Fibroblast of upper back skin (primary cell): ENCODE measurements at places on chromosomes 12 and 14.

GRCh38 chr12:69684466-69684865, 14.6 kb downstream of the BEST3 start:
- DNase-seq = no peak

DNA sequence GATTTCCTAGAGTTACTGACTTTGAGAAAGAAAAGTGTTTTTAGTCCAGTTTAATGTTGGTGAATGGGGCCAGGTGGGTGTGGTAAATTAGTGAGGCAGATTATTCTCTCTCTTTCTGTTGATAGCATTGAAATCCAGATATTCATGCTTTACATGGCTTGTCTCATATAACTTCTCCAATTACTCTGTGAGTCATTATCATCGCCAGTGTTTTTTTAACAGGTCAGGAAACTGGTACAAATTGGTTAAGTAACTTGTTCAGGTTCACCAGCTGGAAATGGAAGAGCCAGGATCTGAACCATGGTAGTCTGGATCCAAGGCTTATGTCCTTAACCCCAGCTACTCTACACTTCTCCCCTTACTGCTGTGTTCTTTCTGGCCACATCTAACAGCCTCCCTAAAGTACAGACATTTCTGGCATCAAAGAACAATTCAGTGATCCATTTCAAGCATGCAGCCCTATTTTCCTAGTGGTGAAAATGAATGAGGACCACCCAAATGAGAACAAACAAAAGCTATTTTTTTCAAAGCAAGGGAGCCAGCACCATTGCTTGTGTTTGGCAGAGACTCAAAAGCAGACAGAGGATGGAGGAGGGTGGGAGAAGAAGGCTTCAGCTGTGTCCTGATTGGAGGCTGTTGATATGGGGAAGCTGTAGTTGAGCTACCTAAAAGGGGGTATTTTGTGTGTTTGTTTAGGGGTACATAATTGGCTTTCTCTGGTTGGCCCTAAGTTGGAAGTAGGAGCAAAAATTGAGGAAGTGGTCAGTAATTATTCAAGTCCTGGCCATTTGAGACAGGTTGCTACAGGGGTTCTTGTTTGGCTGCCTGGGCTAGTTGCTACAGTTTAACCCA, 1.7 kb downstream of the IRAK3 start:
- no peak for DNase-seq

DNA sequence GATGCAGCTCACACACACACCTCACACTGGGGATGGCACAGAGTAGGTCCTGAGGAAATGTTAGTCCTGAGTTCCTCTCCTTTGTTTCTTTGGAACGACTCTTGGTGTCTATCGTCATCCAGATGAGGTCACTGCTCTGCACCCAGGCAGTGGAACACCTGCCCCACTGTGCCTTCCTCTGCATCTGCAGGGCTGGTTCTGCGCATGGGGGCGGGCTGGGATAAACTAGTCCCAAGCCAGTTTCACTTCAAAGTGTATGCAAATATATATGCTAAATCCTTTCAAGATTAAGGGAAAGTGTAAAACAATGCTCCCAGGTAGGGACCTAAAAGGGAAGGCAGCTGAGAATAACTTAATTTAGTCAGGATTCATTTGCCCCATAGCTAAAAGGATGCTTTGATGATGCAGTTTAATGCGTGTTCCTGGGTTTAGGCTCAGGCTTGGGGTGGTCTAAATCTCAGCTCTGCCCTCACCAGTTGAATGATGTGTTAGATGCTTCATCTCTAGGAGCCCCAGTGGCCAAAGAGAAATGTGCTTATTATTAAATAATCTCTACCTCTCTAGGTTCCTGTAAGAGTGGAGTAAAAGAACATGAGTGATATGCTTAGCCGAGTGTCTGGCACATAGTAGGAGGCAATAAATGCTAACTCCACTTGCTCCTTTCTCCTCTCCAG, 47.1 kb upstream of the OVCH1 start:
- DNase-seq = no peak

DNA sequence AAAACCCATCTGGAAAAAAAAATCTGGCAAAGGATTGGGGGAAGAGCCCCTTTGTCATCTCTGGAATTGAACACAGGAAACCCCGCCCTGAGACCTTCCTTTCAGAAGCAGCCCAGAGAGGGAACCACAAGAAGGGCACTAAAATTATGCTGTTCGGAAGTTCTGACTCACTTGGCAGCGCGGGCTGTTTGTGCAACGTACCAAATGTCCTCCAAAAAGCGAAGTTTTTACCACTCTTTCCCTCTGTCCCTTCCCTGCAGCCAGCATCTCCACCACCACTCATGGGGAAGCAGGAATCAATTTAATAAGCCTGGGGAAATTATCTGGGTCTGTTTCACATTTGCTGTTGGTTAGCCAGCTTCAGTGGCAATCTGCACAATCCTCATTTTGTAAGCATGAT, 3.2 kb upstream of the SYNE3 start:
- DNase-seq = peak; percentile 87

DNA sequence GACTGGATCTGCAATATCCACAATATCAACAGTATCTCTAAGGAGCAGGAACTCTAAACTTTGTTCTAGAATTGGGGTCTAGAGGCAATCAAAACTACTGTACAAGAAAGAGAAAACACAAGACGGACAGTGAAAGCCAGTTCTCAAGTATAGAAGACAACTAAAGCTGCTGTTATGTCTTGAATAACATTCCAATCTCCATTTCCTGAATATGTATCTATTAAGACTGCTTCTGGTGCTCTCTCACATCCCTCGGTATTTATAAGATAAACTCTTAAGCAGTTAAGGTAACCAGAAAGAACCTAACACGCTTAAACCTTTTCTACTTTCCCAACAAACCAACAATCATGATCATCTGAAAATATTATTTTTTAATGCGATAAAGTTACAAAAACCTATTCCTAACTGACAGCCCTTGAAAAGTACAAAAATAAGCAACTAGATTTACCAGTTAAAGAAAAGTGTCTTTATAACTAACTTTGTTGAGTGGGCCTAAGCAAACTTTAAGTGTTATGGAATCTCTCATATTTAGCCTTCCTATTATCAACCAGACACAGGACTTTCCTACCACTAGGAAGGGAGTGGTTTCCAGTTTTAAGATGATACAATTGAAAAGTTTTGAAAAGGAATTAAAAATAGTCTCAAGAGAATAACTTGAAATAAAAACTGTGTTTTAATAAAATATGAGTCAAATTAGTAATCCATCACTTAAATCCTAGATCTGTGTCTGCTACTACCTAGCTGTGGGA, 30.7 kb downstream of the NUMB start:
- no peak for DNase-seq

GRCh38 chr12:103050273-103050672, 92.8 kb downstream of the ASCL1 start:
- no peak for DNase-seq

DNA sequence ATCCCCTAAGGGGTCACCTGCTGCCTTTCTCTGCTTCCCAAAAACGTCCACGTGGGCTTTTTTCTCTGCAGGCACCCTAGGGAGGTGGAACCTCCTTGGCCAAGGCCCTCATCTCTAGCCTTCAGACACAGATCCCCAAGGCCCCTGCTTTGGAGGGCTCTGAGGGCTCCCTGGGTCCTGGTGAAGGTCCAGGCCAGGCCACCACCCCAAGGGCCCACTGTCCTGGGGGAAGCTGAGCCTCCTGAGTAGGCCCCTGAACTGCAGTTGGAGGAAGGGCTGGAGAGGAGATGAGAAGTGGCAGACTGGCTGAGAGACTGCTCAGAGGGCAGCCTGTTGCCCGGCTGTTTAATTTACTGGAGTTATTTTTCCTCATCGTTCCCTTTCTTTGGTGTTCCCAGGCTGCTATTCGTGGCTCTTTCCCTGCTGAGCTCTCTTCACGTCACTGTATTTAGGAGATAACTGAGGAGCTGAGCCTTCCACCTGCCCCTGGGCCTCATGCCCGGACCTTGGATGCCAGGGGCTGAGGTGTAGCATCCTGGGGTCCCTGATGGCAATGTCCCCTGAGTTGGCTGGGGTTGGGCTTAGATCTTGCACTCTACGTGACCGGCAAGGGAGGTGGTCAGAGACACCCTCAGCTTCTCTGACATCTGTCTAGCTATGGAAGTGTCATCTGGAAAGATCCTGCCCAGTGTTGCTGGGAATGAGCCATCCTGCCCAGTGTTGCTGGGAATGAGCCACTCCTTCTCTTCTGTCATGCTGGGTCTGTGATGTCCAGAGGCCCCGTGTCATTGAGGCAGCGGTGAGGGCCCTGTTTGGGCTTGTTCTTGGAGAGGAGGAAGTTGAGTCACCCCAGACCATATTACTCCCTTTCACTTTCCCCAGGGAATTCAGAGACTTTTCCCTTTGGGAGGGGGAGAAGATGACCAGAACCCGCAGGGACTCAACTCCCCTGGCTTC, 139.8 kb downstream of the TSPAN9 start:
- peak; percentile 44 for DNase-seq

DNA sequence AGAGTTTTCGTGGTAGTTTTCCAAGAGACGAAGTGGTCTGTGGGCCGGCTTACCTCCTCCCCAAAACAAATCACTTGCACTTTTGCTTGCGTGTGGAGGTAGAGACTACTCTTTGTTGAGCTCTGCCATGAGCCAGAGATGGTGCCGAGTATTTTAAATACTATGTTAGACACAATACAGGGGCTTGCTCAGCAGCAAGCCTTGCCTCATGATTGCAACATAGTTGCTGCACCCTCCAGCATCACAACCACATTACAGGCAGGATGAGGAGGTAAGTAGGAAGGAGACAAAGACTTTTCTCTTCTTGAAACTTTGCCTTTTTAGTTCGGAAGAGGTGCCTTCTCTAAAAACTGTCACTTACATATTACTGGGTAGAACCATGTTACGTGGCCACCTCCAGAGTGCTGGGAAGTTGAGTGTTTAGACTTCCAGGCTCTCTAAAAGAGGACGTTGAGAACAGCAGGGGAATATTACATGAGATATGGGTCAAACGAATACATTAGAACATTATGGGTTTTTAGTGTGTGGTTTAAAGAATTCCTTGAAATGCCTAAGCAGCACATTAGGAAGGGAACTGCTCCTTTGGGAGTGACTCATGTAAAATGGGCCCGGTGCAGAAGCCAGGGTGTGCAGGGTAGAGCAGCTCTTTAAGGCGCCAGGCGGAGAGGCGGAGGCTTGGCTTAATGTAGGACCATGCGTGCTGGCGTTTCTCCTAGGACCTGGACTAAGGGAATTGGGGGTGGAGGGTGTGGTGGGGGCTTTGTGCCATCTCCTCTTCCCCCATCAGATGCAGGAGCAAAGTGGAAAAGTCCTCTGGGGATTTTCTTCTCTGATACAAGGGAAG, 110.6 kb upstream of the PRMT8 start:
- peak; percentile 79 for DNase-seq

GRCh38 chr14:35534208-35534872, 376 bp downstream of the INSM2 start:
- DNase-seq = no peak

DNA sequence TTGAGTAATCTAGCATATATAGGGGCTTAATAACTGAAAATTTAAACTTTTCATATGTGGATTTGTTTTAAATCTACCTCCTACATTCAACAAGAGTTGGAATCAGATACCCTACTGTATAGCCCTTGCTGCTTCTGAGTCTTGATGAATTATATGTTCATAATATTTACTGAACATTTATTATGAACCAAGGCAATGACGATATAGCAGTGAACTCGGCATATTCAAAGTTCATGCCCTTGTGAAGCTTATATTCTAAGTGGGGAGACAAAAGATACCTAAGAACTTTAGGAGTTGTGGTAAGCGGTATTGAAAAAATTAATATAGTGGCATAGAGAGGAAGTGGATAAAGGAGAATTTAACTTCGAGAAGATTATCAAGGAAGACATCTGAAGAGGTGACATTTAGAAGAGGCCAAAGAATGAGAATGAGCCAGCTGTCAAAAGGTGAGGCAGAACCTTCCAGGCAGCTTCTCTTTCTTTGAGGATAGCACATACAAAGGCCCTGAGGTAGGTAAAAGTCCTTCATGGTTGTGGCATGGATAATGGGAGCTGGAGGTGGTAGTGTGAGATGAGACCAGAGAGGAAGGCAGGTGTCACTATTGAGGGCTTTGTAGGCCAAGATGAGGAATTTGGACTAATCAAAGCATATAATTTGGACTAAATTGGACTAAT, 10.2 kb downstream of the EID3 start:
- DNase-seq = no peak

- DNase-seq = peak; percentile 75
Observed at GRCh38 chr12:54220092-54220557, 31.3 kb upstream of the SMUG1 start.

GRCh38 chr12:19645823-19646222, 206.5 kb downstream of the AEBP2 start:
- no peak for DNase-seq

DNA sequence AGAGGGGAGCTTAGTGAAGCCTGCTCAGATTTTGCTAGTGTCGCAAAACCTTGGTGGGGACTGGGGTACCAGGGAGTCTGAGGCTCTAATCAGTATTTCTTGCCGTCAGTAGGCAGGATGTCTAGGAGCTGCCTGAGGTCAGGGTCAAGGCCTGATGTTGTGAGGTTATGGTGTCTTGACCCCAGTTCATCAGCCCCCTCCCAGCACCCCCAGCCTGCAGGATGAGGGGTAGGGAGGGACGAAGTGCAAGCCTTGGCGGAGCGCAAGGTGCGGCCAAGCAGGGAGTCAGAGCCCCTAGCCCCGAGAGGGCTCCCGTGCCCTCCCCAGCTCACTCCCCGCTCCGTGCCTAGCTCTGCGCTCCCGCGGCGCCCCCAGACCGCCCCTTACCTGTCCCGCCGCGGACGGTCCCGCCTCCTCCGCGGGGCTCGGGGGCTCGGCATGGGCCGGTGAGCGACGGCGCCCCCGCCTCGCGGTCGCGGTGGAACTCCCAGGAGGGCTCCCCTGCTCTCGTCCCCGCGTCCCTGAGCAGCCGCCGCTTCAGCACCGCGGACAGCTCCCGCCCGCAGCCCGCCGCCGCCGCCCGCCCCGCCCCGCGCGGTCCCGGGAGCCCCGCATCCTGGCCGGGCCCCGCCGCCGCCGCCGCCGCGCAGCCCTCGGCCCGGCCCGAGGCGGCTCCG, 347 bp downstream of the SYNDIG1L start:
- peak; percentile 17 for DNase-seq

DNA sequence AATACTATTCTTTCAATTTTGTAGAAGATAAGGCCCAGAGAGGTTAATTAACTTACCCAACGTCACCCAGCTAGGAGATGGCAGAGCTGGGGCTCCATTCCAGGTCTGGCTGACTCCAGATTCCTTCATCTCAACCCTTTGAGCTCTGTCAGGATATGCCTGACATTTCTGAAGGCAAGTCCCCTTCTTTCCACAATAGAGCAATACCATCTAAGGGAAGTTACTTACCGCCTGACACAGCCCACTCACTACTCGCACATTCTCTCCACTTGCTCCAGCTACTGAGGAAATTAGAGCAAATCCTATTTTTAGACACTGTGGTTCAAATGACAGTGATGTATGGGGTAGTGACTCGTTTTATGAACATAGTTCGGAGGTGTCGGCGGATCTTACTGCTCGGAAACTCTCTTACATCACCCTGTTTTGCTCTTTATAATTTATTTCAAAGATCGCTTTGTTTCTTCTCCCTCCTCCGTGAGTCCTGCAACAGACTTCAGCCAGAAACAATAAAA, 2.0 kb upstream of the WSCD2 start:
- DNase-seq = no peak

GRCh38 chr14:50658203-50658602, 9.9 kb downstream of the SAV1 start:
- peak; percentile 72 for DNase-seq

GRCh38 chr12:10986812-10987211, at the start of gene TAS2R50:
TSS of gene TAS2R50 (minus strand) at chr12:10986912. CDS start at chr12:10986860, 52 bp downstream.
- DNase-seq = no peak

GRCh38 chr12:128111951-128112350, 155.0 kb upstream of the TMEM132C start:
- no peak for DNase-seq

GRCh38 chr12:124631681-124632256, 64.4 kb upstream of the NCOR2 start:
- DNase-seq = no peak
